ENCODE measurements at places on chromosomes 5 and 9. TPM values are rescaled to one million over a fixed set of nuclear protein-coding genes. Genes with fewer than 3 reads are reported as not detected.
A peak's percentile ranks its signal among the peaks of the same experiment; 100 is the strongest.

Gene CHMP5
- total RNA-seq, result 119 TPM

Gene PCDHGB4
- total RNA-seq, result 8.6 TPM

Gene CMYA5
- 0.82 TPM for total RNA-seq

Gene LCN10
- not detected for total RNA-seq

Gene CDH12
- total RNA-seq, result 38.3 TPM

Gene SLC24A2
- 3.7 TPM for total RNA-seq

Gene FOXI1
- total RNA-seq, result not detected

DNA sequence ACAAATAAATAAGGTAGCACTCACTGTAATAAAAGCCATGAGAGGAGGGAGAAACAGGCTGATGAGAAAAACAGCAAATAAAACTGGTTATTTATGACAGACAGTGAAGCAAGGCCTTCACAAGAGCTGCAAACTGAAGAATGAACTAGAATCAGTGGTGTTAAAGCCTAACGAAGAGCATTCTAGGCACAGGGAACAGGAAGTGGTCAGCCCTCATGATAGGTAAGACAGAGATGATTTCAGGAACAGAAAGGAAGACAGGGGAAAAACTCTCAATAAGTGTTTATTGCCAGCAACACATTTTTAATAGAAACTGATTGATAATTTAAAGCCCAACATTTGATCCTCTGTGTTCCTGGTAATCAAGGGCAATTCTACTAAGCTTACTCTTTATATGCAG, 124.5 kb downstream of the EDIL3 start:
- no peak for DNase-seq

GRCh38 chr5:56123531-56124243, 109.4 kb downstream of the ANKRD55 start:
- no peak for DNase-seq

- DNase-seq, result no peak
These were observed 648.6 kb upstream of the SGCD start for GRCh38 chr5:155678371-155678770.

DNA sequence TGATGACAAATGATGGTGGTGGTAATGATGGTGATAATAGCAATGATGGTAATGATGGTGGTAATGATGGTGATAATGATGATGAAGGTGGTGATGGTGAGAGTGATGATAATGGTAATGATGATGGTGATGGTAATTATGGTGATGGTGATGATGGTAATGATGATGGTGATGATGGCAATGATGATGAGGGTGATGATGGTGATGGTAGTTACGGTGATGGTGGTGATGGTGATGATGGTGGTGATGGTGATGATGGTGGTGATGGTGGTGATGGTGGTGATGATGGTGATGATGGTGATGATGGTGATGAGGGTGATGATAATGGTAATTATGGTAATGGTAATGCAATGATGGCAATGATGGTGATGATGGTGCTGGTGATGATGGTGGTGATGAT, 91.1 kb downstream of the DAP start:
- DNase-seq, result no peak

- no peak for DNase-seq
These were observed 284.7 kb downstream of the GABRB2 start for GRCh38 chr5:161261668-161262323.

GRCh38 chr9:137202966-137203365, 2.4 kb upstream of the TPRN start:
- DNase-seq, result no peak

GRCh38 chr9:129460323-129461261, 160.3 kb downstream of the C9orf50 start:
- peak; percentile 99 for DNase-seq

DNA sequence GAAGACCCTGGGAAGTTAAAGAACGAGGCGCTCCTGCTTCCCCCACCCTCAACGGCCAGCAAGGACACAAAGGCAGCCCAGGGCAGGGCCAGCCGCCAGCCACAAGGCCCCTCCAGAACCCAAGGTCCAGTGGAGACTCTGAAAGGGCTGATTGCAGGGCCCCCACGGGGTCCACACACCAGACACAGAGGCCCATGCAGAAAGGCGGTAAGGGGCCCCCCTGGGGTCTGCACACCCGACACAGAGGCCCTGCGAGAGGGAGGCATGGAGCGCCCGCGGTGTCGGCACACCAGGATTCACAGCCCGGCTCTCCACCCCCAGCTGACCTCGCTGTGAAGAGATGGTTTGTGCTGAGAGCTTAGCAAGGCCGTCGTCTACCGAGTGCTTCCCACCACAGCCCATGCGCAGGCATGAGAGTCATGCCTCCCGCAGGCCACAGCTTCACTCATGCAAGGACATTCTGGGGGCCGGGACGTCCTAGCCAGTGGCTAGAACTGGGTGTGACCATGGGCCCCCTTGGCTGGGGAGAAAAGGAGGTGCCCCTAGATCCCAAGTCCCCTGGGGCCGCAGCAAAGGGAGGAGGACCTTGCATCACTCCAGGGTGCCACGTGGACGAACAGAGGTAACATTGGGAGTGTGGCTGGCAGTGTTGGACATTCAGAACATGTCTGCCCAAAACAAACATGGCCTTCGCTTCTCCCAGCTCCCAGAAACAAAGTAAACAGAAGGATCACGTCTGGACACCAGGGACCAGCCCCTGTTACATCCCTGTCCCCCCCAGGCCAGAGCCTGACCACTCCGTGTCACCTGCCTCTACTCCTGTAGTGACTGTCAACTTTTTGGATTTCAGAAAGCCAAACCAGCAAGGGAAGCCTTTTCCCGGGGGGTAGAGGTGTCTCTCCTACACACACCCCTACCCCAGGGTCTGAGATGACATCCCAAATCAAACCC, 9.8 kb downstream of the BRD3 start:
- no peak for DNase-seq

DNA sequence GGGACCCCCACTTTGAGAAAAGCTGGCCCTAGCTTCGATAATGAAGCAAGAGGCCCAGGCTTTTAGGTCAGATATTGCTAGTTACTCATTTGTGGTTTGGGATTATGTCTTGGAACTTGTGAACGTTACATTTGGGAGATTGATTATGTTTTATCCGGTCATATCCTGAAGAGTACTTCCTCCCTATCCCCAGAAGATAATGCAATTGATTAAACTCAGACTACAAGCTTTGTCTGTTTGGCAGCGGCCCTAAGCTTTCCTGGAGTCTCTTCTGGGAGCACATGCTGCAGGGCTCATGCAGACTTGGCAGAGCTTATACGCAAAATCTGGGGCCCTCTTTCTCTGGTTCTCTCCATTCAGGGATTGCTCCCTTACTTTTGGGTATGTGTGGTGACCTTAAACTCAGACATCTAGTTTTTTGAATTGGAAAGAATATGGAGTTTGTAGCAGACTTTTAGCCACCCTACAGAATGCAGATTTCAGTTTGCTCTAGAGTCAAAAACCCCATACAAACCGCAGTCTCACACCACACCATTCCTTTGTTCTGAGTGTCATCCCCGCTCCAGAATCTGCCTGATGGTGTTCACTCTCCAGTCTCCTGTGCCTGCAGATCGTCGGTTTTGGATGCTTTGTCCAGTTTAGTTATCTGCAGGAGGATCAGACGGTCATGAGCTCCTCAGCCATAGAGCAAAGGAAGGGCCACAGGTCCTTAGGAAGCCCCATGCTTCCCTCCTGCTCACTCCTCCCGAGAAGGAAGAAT, 449.5 kb upstream of the TRPC7 start:
- DNase-seq, result no peak

- DNase-seq, result no peak
These were observed 61.9 kb upstream of the ELL2 start for GRCh38 chr5:96023518-96023917.

GRCh38 chr5:149445739-149446369, 66.8 kb upstream of the IL17B start:
- no peak for DNase-seq

- no peak for DNase-seq
These were observed 65.2 kb upstream of the PTPRD start for GRCh38 chr9:10678010-10678409.

- DNase-seq, result no peak
These were observed 663.4 kb downstream of the PTPRD start for GRCh38 chr9:9949368-9949767.
